ENCODE measurements at places on chromosomes 6 and 20. TPM values are rescaled to one million over a fixed set of nuclear protein-coding genes. Genes with fewer than 3 reads are reported as not detected.

RNF5 gene
- 76.6 TPM for total RNA-seq

ID1 gene
- 204 TPM for total RNA-seq

HLA-DQA1 gene
- total RNA-seq: 19.0 TPM

- H3K4me3 ChIP-seq: peak overlapping the region; percentile 6
- H3K36me3 ChIP-seq: no peaks in the 10 kb centered on the region
- H3K27ac ChIP-seq: peak overlapping the region; percentile 86
- DNase-seq: peak; percentile 97
- H3K4me1 ChIP-seq: peaks cover 77% of the 10 kb centered on the region
- no peaks in the 10 kb centered on the region for H3K27me3 ChIP-seq
Observed at GRCh38 chr20:58907320-58908137, 55.0 kb downstream of the GNAS start.

DNA sequence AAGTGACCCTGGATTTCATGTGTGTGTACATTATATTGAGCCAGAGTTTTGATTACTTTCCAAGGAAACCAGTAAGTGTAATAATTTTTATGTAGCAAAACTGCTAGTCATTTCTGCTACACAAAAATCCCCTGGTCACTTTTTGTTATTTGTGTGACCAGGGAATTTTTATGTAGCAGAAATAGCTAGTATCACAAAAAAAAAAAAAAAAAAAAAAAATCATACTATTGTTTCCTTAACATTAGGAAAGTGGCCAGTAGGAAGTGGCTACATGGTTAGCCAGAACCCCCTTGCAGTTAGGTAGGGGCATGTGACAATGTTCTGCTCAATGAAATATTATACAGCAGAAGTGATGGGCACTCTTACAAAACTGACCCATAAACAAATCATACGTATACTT lies 434.0 kb upstream of the BTBD3 start:
- no peaks in the 10 kb centered on the region for H3K36me3 ChIP-seq
- DNase-seq: no peak
- no peak overlapping the region for H3K27ac ChIP-seq
- H3K4me3 ChIP-seq: no peak overlapping the region
- no peaks in the 10 kb centered on the region for H3K4me1 ChIP-seq

DNA sequence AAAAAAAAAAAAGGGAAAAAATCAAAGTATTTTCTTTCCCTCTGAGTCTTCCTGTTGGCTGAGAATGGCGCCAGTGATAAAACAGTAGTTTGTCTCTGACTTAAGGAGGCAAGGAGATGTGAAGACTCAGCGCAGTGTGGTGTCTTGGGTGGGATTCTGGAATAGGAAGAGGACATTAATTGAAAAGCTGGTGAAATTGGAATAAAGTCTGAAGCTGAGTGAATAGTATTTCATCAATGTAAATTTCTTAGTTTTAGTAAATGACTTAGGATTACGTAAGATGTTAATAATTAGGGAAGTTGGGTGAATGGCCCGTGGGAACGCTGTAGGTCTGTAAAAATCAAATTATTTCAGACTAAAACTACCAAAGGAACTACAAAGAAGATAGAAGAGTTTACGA lies 122.8 kb upstream of the ZNF217 start:
- no peaks in the 10 kb centered on the region for H3K4me1 ChIP-seq
- DNase-seq: no peak
- no peaks in the 10 kb centered on the region for H3K27me3 ChIP-seq
- no peak overlapping the region for H3K4me3 ChIP-seq
- no peak overlapping the region for H3K27ac ChIP-seq
- H3K36me3 ChIP-seq: no peaks in the 10 kb centered on the region

DNA sequence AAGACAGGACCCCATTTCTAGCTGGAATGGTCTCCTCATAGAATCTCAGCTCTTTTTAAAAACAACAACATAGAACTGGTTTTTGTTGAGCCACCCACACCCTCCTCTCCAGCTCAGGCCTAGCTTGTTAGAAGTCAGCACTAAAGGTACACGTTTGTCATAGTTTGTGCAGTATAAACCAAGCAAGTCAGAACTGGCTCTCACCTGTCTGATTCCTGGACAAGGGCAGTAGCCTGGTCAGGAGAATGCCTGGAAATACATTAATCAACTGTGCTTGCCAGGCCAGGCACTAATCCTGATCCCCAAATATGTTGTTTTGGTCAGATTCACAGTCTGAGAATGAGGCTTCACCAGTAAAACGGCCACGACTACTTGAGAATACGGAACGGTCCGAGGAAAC lies 296.7 kb downstream of the ZFAND3 start:
- no peaks in the 10 kb centered on the region for H3K36me3 ChIP-seq
- no peak overlapping the region for H3K4me3 ChIP-seq
- no peak overlapping the region for H3K27ac ChIP-seq
- no peaks in the 10 kb centered on the region for H3K4me1 ChIP-seq
